ENCODE measurements at places on chromosomes 13 and 19. TPM values are rescaled to one million over a fixed set of nuclear protein-coding genes. Genes with fewer than 3 reads are reported as not detected.

GRCh38 chr19:27794494-27795042 is 1418.4 kb downstream of the UQCRFS1 start:
- no peaks in the 10 kb centered on the region for H3K36me3 ChIP-seq
- peak overlapping the region; percentile 73 for H3K27ac ChIP-seq
- peak overlapping the region; percentile 32 for H3K4me3 ChIP-seq
- DNase-seq, result peak; percentile 3
- H3K4me1 ChIP-seq, result no peaks in the 10 kb centered on the region

Gene PSG11
- not detected for total RNA-seq

Gene VSTM2B
- total RNA-seq, result not detected

DNA sequence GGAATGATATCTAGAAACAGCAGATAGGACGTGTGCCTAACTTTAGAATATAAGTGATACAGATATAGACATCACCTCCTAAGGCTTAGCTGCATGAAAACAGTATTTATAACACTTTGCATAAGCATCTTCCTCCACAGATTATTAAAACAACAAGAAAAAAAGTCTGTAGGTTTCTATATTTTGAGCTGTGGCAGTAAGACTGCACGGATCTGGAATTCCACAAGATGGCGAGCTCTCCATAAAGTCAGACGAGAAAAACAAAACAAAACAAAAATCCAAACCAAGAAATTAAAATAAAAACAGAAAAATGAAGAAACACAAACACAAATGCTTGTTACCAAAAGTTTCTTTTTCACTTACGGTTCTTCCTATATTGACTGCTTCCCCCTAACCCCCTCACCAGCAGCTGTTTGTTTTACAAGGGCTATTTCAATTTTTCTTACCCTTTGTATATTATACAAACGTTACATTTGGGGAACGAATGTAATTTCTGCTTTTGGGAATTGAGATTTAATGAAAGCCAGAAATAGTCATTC is 285.8 kb downstream of the MYO16 start:
- no peak for DNase-seq
- no peaks in the 10 kb centered on the region for H3K36me3 ChIP-seq
- H3K4me3 ChIP-seq, result no peak overlapping the region
- H3K27ac ChIP-seq, result peak overlapping the region; percentile 35
- peaks cover 13% of the 10 kb centered on the region for H3K4me1 ChIP-seq

DNA sequence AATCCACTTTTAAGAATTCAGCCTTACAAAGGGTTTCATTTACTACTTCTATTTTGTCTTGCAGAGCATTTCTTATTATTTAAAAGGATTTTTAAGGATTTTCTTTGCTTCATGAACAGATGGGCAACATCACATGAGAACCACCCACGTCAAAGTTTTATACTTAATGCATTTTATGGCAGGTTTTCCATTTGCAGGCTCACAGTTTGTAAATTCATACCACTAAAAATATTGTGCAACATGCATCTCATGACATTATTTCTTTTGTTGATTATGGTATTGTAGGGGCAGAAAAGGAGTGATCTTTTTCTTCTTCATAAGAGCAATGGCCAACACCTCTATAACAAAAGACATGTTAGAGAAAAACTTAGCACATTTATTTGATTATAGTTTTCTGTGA is 554.0 kb upstream of the SPRY2 start:
- H3K4me3 ChIP-seq, result no peak overlapping the region
- H3K4me1 ChIP-seq, result no peaks in the 10 kb centered on the region
- no peaks in the 10 kb centered on the region for H3K36me3 ChIP-seq
- H3K27me3 ChIP-seq, result no peaks in the 10 kb centered on the region
- H3K27ac ChIP-seq, result no peak overlapping the region

- no peaks in the 10 kb centered on the region for H3K36me3 ChIP-seq
- no peak overlapping the region for H3K4me3 ChIP-seq
- H3K4me1 ChIP-seq, result no peaks in the 10 kb centered on the region
- no peak overlapping the region for H3K27ac ChIP-seq
- no peaks in the 10 kb centered on the region for H3K27me3 ChIP-seq
Measured at GRCh38 chr13:110210604-110210985, 96.4 kb downstream of the COL4A1 start.

Gene CD22
- total RNA-seq, result 0.32 TPM
